H9 (cell line): ENCODE measurements at places on chromosomes 3 and 15. TPM values are rescaled to one million over a fixed set of nuclear protein-coding genes. Genes with fewer than 3 reads are reported as not detected.

GRCh38 chr3:74173090-74173489 lies 441.4 kb downstream of the CNTN3 start:
- DNase-seq: no peak
- H3K27me3 ChIP-seq: no peaks in the 10 kb centered on the region
- H3K27ac ChIP-seq: no peak overlapping the region
- no peak overlapping the region for H3K4me3 ChIP-seq
- no peaks in the 10 kb centered on the region for H3K36me3 ChIP-seq

- H3K27ac ChIP-seq: no peak overlapping the region
- DNase-seq: no peak
- no peaks in the 10 kb centered on the region for H3K4me1 ChIP-seq
Measured at GRCh38 chr15:75049392-75049791, 26.0 kb downstream of the PPCDC start.

Gene OCA2
- 0.31 and 0.44 TPM in 2 replicates for total RNA-seq

- no peak for DNase-seq
- H3K4me1 ChIP-seq: no peaks in the 10 kb centered on the region; the same call in 1 of the 2 replicates
- H3K27ac ChIP-seq: no peak overlapping the region
- no peak overlapping the region for H3K4me3 ChIP-seq
- peaks cover 25% of the 10 kb centered on the region for H3K36me3 ChIP-seq
- H3K27me3 ChIP-seq: no peaks in the 10 kb centered on the region
Measured at GRCh38 chr3:135731546-135731945, 234.0 kb upstream of the PPP2R3A start.

Gene THAP10
- total RNA-seq: 2.5 and 3.7 TPM in 2 replicates

DNA sequence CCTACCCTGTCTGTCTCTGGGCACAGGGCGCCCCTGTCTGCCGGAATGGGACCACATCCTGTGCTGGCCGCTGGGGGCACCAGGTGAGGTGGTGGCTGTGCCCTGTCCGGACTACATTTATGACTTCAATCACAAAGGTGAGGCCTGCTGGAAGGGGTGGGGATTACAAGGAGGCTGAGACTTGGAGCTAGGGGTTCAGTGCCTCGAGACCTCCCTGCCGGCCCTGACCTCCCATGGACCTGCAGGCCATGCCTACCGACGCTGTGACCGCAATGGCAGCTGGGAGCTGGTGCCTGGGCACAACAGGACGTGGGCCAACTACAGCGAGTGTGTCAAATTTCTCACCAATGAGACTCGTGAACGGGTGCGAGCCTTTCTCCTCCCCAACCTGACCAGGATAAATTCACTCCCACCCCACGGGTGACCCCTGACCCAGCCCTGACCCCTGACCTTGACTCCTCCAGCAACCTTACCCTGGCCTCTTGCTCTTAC lies 20.4 kb downstream of the PTH1R start:
- no peak overlapping the region for H3K27ac ChIP-seq
- no peaks in the 10 kb centered on the region; the same call in 1 of the 2 replicates for H3K27me3 ChIP-seq
- DNase-seq: no peak
- no peaks in the 10 kb centered on the region; the same call in 1 of the 2 replicates for H3K4me1 ChIP-seq
- no peak overlapping the region for H3K4me3 ChIP-seq

- no peaks in the 10 kb centered on the region for H3K4me1 ChIP-seq
- no peak overlapping the region for H3K27ac ChIP-seq
- H3K4me3 ChIP-seq: no peak overlapping the region
- H3K27me3 ChIP-seq: no peaks in the 10 kb centered on the region
- no peaks in the 10 kb centered on the region for H3K36me3 ChIP-seq
Measured at GRCh38 chr3:31159331-31160039, 265.0 kb upstream of the GADL1 start.

DNA sequence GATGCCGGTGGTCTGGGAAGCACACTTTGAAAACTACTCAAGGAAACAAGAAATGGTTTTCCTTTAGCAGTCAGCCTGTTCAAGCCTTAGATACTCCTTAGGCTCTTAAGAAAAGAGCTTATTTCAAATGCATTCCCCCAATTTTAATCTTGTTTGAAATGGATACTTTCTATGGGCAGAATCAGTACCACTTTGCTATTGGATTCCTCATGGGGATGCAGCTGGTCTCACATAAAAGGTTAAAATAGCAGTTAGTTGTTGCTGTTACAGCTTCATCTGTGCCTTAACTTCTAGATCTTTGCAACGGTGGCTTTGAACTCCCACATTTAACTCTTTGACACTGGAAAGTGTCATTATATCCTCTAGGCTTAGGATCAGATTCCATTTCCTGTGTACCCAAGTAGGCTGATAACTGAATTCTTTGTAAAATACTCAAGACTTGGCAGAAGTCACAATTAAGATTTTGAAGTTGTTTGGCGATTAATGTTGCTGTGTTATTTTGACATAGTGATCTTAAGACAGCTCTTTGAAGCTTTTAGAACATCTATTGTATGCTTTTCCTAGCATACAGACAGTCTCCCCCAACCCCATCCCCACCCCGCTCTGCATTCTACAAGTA lies 2.2 kb downstream of the THBS1 start:
- no peak for DNase-seq
- peaks cover 62% of the 10 kb centered on the region for H3K36me3 ChIP-seq
- no peaks in the 10 kb centered on the region for H3K27me3 ChIP-seq
- peak overlapping the region; percentile 91 for H3K4me3 ChIP-seq
- H3K4me1 ChIP-seq: no peaks in the 10 kb centered on the region; the same call in 1 of the 2 replicates

Gene AMOTL2
- total RNA-seq: 30.9 and 35.3 TPM in 2 replicates

- no peaks in the 10 kb centered on the region for H3K27me3 ChIP-seq
- no peaks in the 10 kb centered on the region for H3K4me1 ChIP-seq
- H3K4me3 ChIP-seq: no peak overlapping the region
- no peaks in the 10 kb centered on the region for H3K36me3 ChIP-seq
- no peak for DNase-seq
Measured at GRCh38 chr15:31752065-31752762, 278.1 kb upstream of the CHRNA7 start.

GRCh38 chr15:62464705-62465104 lies 299.6 kb upstream of the C2CD4B start:
- no peaks in the 10 kb centered on the region; the same call in 2 of the 3 replicates for H3K36me3 ChIP-seq
- peak overlapping the region; percentile 71; the same call in 2 of the 3 replicates for H3K4me3 ChIP-seq
- H3K27ac ChIP-seq: no peak overlapping the region
- H3K4me1 ChIP-seq: peaks cover 7% of the 10 kb centered on the region
- no peak for DNase-seq

DNA sequence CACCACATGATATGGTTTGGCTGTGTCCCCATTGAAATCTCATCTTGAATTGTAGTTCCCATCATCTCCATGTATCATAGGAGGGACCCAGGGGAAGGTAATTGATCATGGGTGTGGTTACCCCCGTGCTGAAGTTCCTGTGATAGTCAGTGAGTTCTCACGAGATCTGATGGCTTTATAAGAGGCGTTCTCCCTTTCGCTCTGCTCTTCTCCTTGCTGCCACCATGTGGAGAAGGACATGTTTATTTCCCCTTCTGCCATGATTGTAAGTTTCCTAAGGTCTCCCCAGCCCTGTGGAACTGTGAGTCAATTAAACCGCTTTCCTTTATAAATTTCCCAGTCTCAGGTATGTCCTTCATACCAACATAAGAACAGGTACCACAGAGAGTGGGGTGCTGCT lies 21.9 kb downstream of the OSTN start:
- H3K4me3 ChIP-seq: no peak overlapping the region
- DNase-seq: no peak
- no peaks in the 10 kb centered on the region for H3K27me3 ChIP-seq
- H3K4me1 ChIP-seq: no peaks in the 10 kb centered on the region
- no peak overlapping the region for H3K27ac ChIP-seq

GRCh38 chr3:155690921-155691320 lies 54.0 kb downstream of the PLCH1 start:
- H3K36me3 ChIP-seq: no peaks in the 10 kb centered on the region; the same call in 2 of the 3 replicates
- no peaks in the 10 kb centered on the region for H3K4me1 ChIP-seq
- H3K4me3 ChIP-seq: no peak overlapping the region
- DNase-seq: no peak
- H3K27me3 ChIP-seq: no peaks in the 10 kb centered on the region
- no peak overlapping the region for H3K27ac ChIP-seq

GRCh38 chr3:192831111-192831644 lies 86.5 kb downstream of the MB21D2 start:
- H3K4me1 ChIP-seq: peaks cover 6% of the 10 kb centered on the region
- peaks cover 9% of the 10 kb centered on the region; the same call in 2 of the 3 replicates for H3K36me3 ChIP-seq
- no peak for DNase-seq
- no peak overlapping the region for H3K4me3 ChIP-seq

- H3K36me3 ChIP-seq: no peaks in the 10 kb centered on the region; the same call in 2 of the 3 replicates
- DNase-seq: no peak
- no peak overlapping the region for H3K4me3 ChIP-seq
- no peaks in the 10 kb centered on the region for H3K4me1 ChIP-seq
- no peak overlapping the region for H3K27ac ChIP-seq
- no peaks in the 10 kb centered on the region for H3K27me3 ChIP-seq
Measured at GRCh38 chr3:58948018-58948417, 101.8 kb downstream of the CFAP20DC start.

DNA sequence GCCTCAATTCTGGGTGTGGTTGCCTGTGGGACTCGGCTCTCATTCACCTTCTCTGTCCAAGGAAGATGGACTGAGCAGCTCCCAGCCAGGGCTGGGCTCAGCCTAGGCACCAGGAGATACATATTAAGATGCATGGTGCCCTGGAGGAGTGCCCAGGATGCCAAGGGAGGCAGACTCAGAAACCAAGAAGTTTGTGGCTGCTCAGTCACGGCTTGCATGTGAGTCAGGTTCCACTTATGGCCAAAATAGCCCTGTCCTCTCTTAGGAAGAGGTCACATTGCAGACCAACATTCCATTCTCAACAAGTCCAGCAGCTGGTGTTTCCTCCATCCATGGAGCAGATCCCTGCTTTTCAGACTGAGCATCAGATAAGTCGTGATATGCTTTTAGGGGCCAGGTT lies 21.8 kb downstream of the CDCP1 start:
- H3K4me1 ChIP-seq: no peaks in the 10 kb centered on the region; the same call in 1 of the 2 replicates
- DNase-seq: no peak
- H3K27me3 ChIP-seq: no peaks in the 10 kb centered on the region
- H3K27ac ChIP-seq: no peak overlapping the region
- H3K4me3 ChIP-seq: no peak overlapping the region

- H3K27ac ChIP-seq: no peak overlapping the region
- H3K27me3 ChIP-seq: no peaks in the 10 kb centered on the region
- H3K4me1 ChIP-seq: no peaks in the 10 kb centered on the region
- DNase-seq: peak; percentile 77
- peak overlapping the region; percentile 78 for H3K4me3 ChIP-seq
Measured at GRCh38 chr3:182682263-182683241, 110.8 kb upstream of the ATP11B start.
